ENCODE measurements at places on chromosomes 1 and 21.

DNA sequence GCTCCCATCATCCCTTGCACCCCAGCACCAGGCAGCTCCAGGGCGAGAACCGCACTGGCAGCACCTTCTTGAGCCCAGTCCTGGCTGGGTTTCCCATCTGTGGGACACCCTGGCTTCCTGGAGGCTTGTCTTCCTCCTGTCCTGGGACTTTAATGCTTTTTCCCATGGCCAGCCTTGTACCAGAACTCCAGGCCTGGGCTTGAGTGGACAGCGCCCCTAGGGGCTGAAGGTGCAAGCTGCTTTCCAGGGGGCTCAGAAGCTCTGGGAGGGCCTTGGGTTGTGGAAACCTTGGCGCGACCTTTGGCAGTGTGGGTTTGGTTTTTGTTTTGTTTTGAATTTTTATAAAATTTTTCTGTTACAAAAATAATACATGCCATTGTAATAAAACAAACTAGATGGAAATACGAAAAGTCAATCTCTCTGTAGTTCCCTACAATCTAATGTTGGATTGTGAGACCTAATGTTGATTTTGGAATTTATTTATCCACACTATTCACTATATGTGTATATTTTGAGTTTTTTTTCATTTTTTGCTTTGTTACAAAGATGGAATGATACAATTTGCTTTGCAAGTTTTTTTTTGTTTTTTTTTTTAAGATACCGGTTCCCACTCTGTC, 33.8 kb upstream of the RPL11 start:
- peak; percentile 18 for DNase-seq

DNA sequence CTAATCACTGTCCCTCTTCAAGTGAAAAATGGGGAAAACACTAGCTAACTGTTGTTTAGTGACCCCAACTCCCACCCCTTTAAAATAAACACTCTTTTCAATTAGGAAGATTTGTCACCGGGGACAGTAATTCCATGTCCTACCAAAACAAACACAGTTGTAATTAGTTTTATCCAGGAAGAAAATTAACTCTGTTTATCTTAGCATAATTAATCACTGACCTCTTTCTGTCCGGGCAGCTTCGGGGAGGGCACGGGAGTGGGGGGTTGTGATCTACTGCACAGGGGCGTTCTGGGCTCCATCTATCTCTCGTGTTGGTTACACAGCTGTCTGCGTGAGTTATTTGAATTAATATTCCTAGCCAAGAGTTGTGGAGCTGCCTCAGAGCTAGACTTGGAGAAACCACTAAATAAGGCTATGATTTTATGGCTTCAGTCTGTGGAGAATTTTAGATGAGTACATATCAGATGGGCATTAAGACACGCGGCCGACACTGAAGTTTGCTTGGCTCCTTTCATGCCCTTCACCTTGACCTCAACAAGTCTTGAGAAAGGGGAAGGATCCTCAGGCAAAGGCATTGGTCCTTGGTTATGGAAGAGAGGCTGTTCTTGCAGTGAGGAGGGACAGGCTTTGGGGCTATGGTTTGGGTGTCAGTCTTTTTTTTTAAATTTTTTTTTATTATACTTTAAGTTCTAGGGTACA, 102.0 kb upstream of the TRABD2B start:
- no peak for DNase-seq

- no peak for DNase-seq
These were observed 34.7 kb downstream of the WDR26 start for GRCh38 chr1:224399887-224400286.

GRCh38 chr1:63274979-63275378, 47.4 kb upstream of the FOXD3 start:
- no peak for DNase-seq

- DNase-seq, result no peak
These were observed 15.3 kb upstream of the EPHA8 start for GRCh38 chr1:22547818-22548462.

GRCh38 chr1:98763488-98764150, 102.1 kb downstream of the SNX7 start:
- DNase-seq, result no peak

DNA sequence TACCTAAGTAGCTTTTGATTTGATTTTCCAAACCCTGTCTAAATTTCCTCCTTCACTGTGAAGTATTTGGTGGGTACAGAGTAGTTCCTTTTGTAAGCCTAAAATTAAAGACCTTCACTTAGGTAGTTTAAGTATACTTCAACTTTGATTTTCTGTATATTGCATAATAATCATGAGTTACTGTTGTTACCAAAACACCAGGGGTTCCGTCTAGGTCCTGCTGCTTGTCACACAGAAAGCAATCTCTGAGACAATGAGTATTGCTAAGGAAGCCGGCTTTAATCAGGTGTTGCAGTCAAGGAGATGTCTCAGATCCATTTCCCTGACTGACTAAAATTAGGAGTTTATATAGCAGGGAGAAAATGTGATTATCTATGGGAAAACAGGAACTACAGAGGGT, 15.3 kb downstream of the RPS6KC1 start:
- DNase-seq, result no peak

DNA sequence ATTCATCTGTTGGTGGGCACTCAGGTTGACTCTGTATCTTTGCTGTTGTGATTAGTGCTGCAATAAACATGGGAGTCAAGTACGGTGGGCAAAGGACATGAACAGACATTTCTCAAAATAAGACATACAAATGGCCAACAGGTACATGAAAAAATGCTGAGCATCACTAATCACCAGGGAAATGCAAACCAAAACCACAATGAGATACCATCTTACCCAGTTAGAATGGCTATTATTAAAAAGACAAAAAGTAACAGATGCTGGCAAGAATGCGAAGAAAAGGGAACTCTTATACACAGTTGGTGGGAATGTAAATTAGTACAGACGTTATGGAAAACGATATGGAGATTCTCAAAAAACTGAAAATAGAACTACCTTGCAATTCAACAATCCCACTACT, 98.9 kb downstream of the TMEM53 start:
- DNase-seq, result no peak

- DNase-seq, result no peak
These were observed 47.7 kb upstream of the GPR37L1 start for GRCh38 chr1:202074985-202075384.

- no peak for DNase-seq
These were observed 390.5 kb downstream of the ST6GALNAC3 start for GRCh38 chr1:76465030-76465429.

DNA sequence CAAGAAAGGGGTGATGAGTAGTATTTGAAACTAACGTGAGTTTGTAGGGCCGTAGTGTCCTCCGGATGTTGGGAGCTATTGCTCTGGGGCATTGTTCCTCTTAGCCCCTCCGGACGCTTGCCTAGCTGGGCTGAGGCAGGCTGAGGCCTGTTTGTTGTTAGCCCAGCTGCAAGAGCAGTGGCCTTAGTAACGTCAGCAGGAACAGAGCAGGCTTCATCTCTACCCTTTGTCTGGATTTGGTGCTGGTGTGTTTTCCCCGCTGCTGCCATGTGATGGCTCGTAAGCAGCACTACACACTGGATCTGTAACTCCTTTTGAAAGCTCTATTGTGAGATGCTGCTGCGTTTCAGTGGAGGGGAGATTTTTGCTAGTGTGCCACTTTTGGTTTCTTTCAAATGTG, 57.6 kb downstream of the DNM3 start:
- DNase-seq, result no peak

- no peak for DNase-seq
These were observed 2.6 kb downstream of the GTF2B start for GRCh38 chr1:88888750-88889149.

- peak; percentile 14 for DNase-seq
These were observed 7.2 kb upstream of the ETS2 start for GRCh38 chr21:38798481-38798882.

- no peak for DNase-seq
These were observed 154.3 kb upstream of the ZNF648 start for GRCh38 chr1:182215764-182216163.

- no peak for DNase-seq
These were observed 191.4 kb downstream of the ZBTB18 start for GRCh38 chr1:244242446-244242845.

DNA sequence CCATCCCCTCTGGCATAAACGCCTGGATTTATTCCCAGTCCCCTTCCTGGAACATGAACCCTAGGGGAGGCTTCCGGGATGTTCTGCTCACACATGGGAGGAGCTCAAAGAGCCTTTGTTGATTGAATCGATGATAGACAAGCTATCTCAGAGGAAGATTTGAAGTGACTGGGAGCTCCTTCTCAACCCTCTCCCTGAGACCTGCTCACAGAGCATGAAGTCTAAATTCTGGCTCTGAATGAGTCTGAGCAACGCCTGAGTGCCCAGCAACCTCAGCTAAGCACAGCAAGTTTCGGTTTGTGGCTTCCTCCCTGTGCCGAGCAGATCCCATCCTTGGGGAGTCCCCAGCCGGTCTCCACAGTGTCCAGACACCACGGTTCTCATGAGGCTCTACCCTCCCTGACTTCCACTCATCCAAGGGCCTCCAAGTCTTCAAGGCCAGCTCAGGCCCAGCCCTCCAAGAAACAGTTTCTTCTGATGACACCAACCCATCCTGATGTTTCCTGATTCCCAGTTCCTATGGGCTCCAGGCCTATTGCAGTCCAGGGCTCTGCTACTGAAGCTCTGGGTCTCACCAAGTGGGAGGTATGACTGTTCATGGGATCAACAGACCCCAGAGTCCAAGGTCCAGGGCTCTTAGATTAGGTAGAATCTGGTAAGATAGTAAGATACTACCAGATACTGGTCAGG, 190.8 kb downstream of the DYRK1A start:
- DNase-seq, result peak; percentile 62

DNA sequence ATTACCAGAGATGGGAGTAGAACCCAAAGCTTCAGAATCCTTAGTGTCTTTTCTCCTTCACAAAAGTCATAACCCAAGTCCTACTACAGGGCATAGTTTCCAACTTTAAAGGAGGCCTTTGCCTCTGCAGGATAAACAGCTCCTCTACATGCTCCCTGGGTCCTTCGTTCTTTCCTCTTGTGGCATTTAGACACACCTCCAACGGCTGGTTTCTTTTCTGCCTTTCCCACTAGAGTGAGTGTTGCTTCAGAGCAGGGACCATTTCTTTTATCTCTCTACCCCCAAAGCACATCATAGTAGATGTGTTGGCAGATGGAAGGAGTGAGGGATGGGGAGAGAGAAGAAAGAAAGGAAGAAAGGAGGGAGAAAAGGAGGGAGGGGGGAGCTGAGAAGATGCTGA, 144.7 kb upstream of the SPATA6 start:
- DNase-seq, result no peak

DNA sequence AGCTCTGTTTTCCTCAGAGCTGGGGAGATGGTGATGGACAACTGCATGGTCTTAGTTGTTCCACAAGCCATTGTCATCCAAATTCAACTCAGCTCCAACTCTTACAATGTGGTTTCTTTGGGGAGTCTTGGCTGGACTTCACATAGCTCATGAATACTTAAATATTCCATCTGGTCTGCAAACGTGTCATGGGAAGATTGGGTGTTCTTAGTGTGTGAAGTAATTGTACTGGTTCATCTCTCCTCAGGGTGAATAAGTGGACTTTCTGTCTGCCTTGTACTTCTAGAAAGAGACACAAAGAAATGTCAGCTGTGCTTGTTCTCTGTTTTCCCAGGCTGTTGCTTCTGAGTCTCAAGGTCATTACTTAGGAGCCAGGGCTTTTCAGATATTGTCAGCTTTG, 106.6 kb downstream of the VPS13D start:
- no peak for DNase-seq

- DNase-seq, result no peak
These were observed 26.6 kb downstream of the TNNT2 start for GRCh38 chr1:201350884-201351283.

- no peak for DNase-seq
These were observed 92.1 kb downstream of the MAB21L3 start for GRCh38 chr1:116203181-116203723.

GRCh38 chr1:241401156-241401555, 44.2 kb upstream of the RGS7 start:
- DNase-seq, result no peak

- no peak for DNase-seq
These were observed 56.4 kb downstream of the ELK4 start for GRCh38 chr1:205575294-205575885.

DNA sequence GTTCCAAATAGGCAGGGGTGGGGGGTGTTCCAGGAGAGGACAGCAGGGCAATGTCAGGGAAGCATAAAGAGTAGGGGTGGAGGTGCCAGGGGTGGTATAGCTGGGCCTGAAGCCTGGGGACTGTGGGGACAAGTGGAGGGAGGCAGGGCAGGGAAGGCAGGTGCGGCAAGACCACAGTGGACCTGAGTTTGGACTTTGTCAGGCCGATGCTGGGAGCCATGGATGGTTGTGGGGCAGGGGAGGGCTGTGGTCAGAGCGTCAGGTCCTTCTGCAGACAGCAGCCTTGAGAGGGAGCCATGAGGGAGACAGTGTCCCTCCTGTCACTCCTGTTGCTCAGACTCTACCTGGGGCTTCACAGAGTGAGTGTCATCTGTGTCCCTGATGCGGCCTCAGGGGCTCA, 320.3 kb downstream of the PTPRU start:
- DNase-seq, result no peak

DNA sequence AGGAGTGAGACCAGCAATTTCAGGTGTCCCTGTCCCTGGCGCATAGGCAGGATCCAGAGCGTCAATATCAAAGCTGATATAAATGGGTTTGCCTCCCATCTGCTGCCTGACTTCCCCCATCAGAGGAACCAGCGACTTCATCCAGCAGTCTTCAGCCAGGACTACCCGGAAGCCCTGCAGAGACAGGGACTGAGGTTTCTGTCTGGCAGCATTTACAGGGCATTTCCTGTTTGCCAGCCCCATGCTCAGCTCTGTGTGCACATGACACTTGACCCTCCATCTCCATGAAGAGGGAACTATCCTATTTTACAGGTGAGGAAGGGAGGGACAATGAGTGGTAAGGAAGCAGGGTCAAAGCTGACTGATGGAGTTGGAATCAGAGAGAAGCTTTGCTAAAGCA, 7.2 kb downstream of the AGMAT start:
- DNase-seq, result no peak

GRCh38 chr1:58933599-58933926, 149.7 kb upstream of the JUN start:
- no peak for DNase-seq

GRCh38 chr21:39097335-39097861, 85.9 kb downstream of the PSMG1 start:
- peak; percentile 6 for DNase-seq

DNA sequence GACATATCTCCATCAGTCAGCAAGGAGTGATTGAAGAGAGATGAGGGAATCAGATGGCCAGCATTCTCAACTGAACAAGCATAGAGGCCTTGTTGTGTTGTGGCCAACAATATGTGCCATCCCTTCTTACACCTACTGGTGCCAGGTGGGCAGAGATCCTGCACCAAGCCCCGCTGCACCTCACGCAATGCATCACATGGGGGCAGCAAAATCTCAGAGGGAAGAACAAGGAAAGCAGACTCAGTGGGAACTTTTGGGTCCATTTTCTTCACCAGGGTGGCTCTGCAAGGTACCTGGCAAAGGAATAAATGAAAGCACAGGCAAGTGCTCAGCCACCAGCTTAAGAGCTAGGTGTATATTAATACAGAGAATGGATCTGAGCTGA, 33.2 kb downstream of the HSD3B2 start:
- no peak for DNase-seq

- no peak for DNase-seq
These were observed 7.1 kb upstream of the NAV1 start for GRCh38 chr1:201531551-201532425.

GRCh38 chr1:206748348-206749030, 22.1 kb upstream of the IL19 start:
- no peak for DNase-seq
